ENCODE measurements at places on chromosomes 6 and 20. TPM values are rescaled to one million over a fixed set of nuclear protein-coding genes. Genes with fewer than 3 reads are reported as not detected.
A peak's percentile ranks its signal among the peaks of the same experiment; 100 is the strongest.

- H3K4me3 ChIP-seq = no peak overlapping the region
- DNase-seq = no peak
- no peaks in the 10 kb centered on the region for H3K27me3 ChIP-seq
- no peaks in the 10 kb centered on the region for H3K4me1 ChIP-seq
- H3K36me3 ChIP-seq = no peaks in the 10 kb centered on the region
These were observed 23.0 kb upstream of the MYLIP start for GRCh38 chr6:16105854-16106253.

MLN gene
- total RNA-seq = not detected

RAET1E gene
- total RNA-seq = not detected

TMEM244 gene
- total RNA-seq = not detected

APOM gene
- 2.9 TPM for total RNA-seq

CPXM1 gene
- 0.33 TPM for total RNA-seq

DST gene
- total RNA-seq = 5.5 TPM

GRCh38 chr6:50093116-50093937, 43.6 kb upstream of the DEFB112 start:
- no peak for DNase-seq
- H3K4me3 ChIP-seq = no peak overlapping the region
- no peaks in the 10 kb centered on the region for H3K27me3 ChIP-seq
- H3K36me3 ChIP-seq = no peaks in the 10 kb centered on the region
- H3K27ac ChIP-seq = no peak overlapping the region

- H3K4me3 ChIP-seq = no peak overlapping the region
- H3K27ac ChIP-seq = no peak overlapping the region
- peaks cover 47% of the 10 kb centered on the region for H3K4me1 ChIP-seq
- no peaks in the 10 kb centered on the region for H3K36me3 ChIP-seq
- no peaks in the 10 kb centered on the region for H3K27me3 ChIP-seq
- DNase-seq = no peak
These were observed 54.9 kb downstream of the TSHZ2 start for GRCh38 chr20:53027089-53027488.

DNA sequence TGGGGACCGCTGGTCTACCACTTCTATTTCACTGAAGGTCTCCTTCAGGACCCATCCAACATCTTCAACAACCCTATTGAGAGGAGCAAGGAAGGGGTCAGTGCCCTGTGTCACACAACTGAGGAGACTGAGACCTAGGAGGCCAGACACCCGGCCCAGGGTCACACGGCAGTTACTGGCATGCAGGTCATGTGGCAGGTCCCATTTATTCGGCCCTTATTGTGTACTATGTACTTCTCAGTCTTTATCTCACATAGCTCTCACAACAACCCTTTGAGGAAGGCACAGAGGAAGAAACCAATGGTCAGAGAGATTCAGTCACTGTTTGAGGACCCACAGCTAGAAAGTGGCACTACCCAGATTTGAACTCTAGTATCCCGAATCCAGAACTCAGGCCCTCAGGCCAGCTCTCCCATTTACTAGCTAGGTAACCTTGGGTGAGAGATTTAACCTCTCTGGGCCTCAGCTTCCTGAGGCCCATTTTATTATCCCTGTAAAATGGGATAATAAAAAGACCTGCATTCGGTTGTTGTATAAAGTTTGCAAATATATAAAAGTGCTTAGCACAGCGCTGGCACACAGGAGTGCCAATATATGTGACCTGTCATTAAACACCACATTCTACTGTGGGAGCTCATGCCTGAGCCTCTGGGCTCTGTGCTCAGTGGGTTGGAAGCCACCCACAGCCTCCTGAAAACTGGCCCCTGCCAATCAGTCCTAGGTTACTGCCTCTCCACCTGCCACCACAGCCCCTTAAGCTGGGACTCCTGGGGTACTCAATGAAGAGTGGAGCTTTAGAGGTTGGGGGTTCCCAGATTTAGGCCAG, 15.8 kb downstream of the TFEB start:
- no peak for DNase-seq
- H3K27me3 ChIP-seq = no peaks in the 10 kb centered on the region
- H3K4me1 ChIP-seq = peaks cover 6% of the 10 kb centered on the region
- H3K27ac ChIP-seq = no peak overlapping the region
- H3K36me3 ChIP-seq = no peaks in the 10 kb centered on the region

- no peak for DNase-seq
- H3K4me1 ChIP-seq = peaks cover 8% of the 10 kb centered on the region
- H3K36me3 ChIP-seq = no peaks in the 10 kb centered on the region
- H3K27me3 ChIP-seq = peaks cover 6% of the 10 kb centered on the region
- H3K27ac ChIP-seq = no peak overlapping the region
These were observed 79.5 kb upstream of the ISM1 start for GRCh38 chr20:13141546-13141945.

DNA sequence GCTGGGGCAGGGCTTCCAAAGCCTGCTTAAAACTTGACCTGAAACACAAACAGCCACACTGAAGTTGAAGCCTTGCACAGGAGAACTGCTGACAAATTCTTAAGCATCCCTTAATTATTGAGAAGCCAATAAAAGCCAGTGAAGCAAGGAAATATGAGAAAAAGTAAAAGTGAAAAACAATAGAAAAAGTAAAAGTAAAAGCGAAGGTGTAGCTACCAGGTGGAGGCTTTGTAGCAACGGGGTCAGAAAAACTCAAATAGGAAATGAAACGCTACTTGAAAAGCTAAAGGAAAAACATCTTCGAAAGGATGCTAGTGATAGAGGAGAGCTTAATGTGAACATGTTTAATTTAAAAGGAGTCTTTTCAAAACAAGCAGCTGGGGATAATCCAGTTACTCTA, 97.4 kb downstream of the IRF4 start:
- peak overlapping the region; percentile 32 for H3K4me3 ChIP-seq
- no peak for DNase-seq
- peaks cover 43% of the 10 kb centered on the region for H3K36me3 ChIP-seq
- H3K27me3 ChIP-seq = no peaks in the 10 kb centered on the region
- H3K4me1 ChIP-seq = peaks cover 77% of the 10 kb centered on the region

HLA-DOB gene
- 2.2 TPM for total RNA-seq

HDGFL1 gene
- not detected for total RNA-seq

GRCh38 chr6:125886914-125887313, 69.7 kb upstream of the HINT3 start:
- H3K4me1 ChIP-seq = no peaks in the 10 kb centered on the region
- DNase-seq = no peak
- peaks cover 44% of the 10 kb centered on the region for H3K36me3 ChIP-seq
- H3K4me3 ChIP-seq = no peak overlapping the region
- no peaks in the 10 kb centered on the region for H3K27me3 ChIP-seq

HSF2 gene
- total RNA-seq = 12.0 TPM

TGM3 gene
- not detected for total RNA-seq

RAET1L gene
- not detected for total RNA-seq

GRCh38 chr6:170193326-170193821, 97.5 kb downstream of the DLL1 start:
- no peak overlapping the region for H3K27ac ChIP-seq
- peaks cover 4% of the 10 kb centered on the region for H3K36me3 ChIP-seq
- no peak overlapping the region for H3K4me3 ChIP-seq
- no peak for DNase-seq
- no peaks in the 10 kb centered on the region for H3K4me1 ChIP-seq

DNA sequence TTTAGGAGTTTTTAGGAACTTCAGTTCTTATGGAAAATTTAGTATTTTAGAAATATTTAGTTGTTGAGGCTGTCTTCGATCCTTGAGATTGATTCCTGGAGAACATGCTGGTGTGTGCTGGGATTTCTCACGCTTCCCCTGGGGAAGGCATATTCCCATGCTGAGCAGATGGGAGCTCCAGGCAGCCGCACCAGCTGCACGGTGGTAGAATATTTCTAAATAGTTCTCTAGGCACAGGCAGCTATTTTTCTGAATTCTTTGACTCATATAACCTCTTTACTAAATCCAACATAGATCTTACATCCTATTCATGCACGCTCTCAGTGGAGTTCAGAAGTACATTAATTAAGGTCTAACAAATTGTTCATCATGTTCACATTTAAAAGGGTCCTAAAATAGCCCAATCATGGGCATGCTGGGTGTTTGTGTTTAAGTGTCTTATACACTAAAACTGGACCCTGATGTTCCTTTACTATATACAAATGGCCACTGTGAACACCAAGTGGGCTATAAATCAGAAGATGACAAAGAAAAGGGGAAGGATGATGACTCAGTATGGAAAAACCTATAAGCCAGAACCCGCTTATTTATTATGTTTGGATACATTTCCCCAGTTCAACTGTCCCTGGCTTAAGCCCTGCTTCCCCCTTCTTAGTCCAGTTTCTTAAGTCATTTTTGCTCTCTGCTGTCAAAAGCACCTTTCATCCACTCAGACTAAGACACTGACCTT, 138.5 kb downstream of the UST start:
- DNase-seq = no peak
- no peaks in the 10 kb centered on the region for H3K4me1 ChIP-seq

- no peak overlapping the region for H3K4me3 ChIP-seq
- H3K36me3 ChIP-seq = peaks cover 3% of the 10 kb centered on the region
- no peak for DNase-seq
- peaks cover 4% of the 10 kb centered on the region for H3K27me3 ChIP-seq
- H3K27ac ChIP-seq = no peak overlapping the region
These were observed 161.4 kb downstream of the CLIC5 start for GRCh38 chr6:45854149-45854742.

DNA sequence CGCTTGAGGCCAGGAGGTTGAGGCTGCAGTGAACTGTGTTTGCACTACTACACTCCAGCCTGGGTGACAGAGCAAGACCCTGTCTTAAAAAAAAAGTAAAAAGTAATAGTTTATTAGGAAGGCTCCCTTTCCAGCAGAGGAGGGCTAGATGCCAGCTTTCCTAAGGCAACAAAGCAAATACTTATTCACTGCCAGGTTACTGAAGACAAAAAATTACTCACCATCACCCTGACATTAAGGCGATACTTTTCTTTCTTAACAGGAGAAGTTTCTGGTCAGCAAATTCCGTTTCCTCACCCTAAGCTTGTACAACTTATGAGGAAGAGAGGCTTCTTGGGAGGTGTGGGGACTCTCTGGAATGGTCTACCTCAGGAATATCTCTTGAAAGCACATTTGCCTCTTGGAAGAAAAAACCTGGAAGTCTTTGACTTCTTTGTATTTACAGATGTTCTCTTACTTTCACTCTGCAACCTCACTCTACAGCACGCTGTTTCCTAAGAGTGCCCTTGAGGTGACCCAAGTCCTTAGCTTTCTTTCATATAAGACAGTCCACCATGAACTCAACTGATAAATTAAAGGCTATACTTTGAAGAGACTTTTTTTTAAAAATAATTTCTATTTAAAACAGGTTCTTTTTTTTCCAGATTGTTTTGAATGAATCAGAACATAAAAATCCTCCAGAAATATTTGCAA, 52.9 kb upstream of the TRAF3IP2 start:
- no peak overlapping the region for H3K4me3 ChIP-seq
- DNase-seq = no peak
- no peaks in the 10 kb centered on the region for H3K4me1 ChIP-seq
- no peaks in the 10 kb centered on the region for H3K27me3 ChIP-seq
- H3K36me3 ChIP-seq = peaks cover 18% of the 10 kb centered on the region

DNA sequence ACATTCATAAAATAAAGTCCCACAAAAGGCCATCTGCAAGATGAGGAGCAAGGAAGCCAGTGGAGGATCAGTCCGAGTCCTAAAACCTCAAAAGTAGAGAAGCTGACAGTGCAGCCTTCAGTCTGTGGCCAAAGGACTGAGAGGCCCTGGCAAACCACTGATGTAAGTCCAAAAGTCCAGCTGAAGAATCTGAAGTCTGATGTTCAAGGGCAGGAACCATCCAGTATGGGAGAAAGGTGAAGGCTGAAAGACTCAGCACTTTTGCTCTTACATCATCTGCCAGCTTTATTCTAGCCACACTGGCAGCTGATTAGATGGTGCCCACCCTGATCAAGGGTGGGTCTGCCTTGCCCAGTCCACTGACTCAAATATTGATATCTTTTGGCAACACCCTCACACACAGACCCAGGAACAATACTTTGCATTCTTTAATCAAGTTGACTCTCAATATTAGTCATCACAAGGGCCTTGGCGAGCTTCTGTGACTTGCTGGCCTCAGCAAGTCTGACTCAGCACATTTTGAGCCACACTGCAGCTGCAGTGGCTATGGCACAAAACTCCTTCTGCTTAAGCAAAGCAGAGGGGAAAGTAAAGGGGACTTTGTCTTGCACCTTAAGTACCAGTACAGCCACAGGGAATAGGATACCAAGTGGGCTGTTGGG, 1370.3 kb upstream of the CITED2 start:
- peaks cover 6% of the 10 kb centered on the region for H3K36me3 ChIP-seq
- no peak overlapping the region for H3K27ac ChIP-seq
- peaks cover 9% of the 10 kb centered on the region for H3K4me1 ChIP-seq
- no peak overlapping the region for H3K4me3 ChIP-seq
- H3K27me3 ChIP-seq = no peaks in the 10 kb centered on the region

PERP gene
- 18.0 TPM for total RNA-seq

DNA sequence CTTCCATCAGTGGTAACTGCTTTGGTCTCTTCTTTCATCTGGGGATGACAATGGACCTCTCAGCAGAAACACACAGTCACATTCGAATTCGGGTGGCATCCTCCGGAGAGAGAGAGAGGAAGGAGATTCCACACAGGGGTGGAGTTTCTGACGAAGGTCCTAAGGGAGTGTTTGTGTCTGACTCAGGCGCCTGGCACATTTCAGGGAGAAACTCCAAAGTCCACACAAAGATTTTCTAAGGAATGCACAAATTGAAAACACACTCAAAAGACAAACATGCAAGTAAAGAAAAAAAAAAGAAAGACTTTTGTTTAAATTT, 6.1 kb downstream of the EDN1 start:
- H3K4me1 ChIP-seq = no peaks in the 10 kb centered on the region
- no peak overlapping the region for H3K4me3 ChIP-seq
- no peak for DNase-seq
- no peak overlapping the region for H3K27ac ChIP-seq
- H3K36me3 ChIP-seq = no peaks in the 10 kb centered on the region

DNA sequence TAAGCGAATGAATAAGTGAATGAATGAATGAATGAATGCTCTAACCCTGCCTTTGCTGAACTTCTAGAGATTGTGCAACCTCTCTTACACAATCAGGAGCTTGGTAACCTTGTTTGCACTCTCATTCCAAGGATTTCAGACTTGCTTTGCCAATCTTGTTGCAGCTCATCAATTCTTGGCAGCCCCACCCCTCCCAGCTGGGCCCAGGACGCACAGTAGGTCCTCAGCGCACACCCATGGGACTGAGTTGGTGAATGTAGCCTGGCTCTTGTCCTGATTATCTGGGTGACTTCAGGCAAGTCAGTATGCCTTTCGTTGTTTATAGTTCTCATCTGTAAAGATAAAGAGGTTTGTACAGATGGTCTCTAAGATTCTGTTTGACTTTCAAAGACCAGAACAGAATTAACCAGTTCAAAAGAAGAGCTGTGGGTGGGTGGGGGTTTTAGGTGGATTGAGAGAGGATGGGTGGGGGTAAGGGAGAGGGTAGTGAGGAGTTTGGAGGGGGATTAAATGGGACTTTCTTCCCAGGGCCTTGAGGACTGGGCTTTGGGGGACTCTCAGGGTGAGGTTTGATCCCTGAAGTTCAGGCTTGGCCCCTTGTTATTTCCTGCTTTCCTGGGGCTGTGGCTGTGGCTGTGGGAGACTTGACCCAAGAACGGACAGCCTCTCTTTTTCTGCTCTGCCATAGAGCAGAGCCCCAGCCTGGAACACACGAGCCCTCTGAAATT, 33.2 kb downstream of the VEGFA start:
- H3K4me1 ChIP-seq = peaks cover 27% of the 10 kb centered on the region
- no peak overlapping the region for H3K27ac ChIP-seq
- no peak overlapping the region for H3K4me3 ChIP-seq
- no peaks in the 10 kb centered on the region for H3K36me3 ChIP-seq
- H3K27me3 ChIP-seq = peaks cover 4% of the 10 kb centered on the region

GRCh38 chr20:46330072-46330763, 21.9 kb upstream of the CDH22 start:
- peaks cover 18% of the 10 kb centered on the region for H3K27me3 ChIP-seq
- H3K4me1 ChIP-seq = no peaks in the 10 kb centered on the region
- no peak overlapping the region for H3K27ac ChIP-seq
- DNase-seq = no peak
- no peak overlapping the region for H3K4me3 ChIP-seq
- H3K36me3 ChIP-seq = no peaks in the 10 kb centered on the region
